Endothelial cell of umbilical vein (primary cell): ENCODE measurements at places on chromosomes 6 and 20. TPM values are rescaled to one million over a fixed set of nuclear protein-coding genes. Genes with fewer than 3 reads are reported as not detected.
A peak's percentile ranks its signal among the peaks of the same experiment; 100 is the strongest.

Gene COX7A2
- total RNA-seq, result 426 and 455 TPM in 2 replicates

Gene SDC4
- 28.7 and 32.0 TPM in 2 replicates for total RNA-seq

Gene HLA-DQB1
- not detected in 2 replicates for total RNA-seq

GRCh38 chr6:139290787-139291311 is 949 bp downstream of the TXLNB start:
- peak; percentile 79 for DNase-seq

DNA sequence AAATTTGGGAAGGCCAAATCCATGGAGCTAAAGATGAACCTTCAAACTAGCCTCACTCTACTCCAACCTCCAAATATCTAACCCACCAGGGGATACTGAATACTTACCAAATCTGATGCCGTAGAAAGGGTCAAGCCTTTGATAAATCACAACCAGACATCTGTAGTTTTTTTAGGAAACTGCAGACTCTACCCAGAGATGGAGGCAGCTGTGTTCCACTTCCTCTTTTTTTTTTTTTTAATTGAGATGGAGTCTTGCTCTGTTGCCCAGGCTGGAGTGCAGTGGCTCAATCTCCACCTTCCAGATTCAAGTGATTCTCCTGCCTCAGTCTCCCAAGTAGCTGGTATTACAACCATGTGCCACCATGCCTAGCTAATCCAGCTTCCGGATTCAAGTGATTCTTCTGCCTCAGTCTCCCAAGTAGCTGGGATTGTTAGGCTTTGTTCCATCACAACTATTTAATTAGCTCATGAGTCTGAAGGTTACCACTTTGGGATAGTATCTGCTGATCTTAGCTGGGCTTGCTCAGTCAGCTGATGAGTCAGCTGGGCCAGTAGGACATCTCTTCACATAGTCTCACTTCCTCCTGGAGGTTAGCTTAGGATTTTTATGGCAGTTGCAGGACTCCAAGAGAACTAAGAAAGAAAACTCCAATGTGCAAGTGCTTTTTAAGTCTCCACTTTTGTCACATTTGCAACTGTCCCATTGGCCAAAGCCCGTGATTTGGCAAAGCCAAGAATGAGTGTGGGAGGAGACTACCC is 13.3 kb downstream of the FRK start:
- no peak for DNase-seq

DNA sequence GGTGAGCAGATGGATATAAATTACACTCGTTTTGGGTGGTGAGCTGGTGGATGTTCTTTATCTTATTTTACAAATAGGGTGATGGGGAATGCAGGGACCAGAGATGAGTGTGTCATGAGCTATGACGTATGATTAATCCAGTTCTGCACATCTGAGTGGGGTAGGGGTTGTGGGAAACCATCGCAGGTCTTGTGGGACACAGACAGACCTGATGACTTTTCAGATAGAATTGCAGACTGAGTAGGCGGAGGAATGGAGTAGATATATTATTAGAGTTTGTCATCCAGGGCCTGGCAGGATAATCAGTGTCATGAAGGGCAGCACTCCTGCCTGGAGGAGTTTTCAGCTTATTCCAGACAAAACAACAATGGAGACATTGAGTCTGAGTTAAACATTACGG is 12.9 kb upstream of the DSP start:
- no peak for DNase-seq

Gene TP53TG5
- not detected in 2 replicates for total RNA-seq

DNA sequence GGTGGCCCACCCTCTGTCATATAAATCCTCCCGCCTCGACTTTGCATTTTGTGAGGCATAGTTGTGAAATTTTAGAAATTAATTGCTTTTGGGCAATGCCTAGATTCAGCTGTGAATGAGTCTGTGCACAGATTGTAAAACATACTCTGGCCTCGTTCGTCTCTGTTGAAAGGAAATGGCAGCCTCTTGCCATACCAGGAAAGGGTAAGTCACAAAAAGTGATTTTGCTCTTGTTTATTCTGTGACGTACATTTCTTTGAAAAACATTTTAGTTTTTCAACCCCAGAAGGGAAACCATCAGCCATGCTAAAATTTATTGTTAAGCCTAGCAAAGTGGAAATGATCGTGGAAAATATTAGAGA is 15.3 kb upstream of the EXOC2 start:
- DNase-seq, result peak; percentile 62

DNA sequence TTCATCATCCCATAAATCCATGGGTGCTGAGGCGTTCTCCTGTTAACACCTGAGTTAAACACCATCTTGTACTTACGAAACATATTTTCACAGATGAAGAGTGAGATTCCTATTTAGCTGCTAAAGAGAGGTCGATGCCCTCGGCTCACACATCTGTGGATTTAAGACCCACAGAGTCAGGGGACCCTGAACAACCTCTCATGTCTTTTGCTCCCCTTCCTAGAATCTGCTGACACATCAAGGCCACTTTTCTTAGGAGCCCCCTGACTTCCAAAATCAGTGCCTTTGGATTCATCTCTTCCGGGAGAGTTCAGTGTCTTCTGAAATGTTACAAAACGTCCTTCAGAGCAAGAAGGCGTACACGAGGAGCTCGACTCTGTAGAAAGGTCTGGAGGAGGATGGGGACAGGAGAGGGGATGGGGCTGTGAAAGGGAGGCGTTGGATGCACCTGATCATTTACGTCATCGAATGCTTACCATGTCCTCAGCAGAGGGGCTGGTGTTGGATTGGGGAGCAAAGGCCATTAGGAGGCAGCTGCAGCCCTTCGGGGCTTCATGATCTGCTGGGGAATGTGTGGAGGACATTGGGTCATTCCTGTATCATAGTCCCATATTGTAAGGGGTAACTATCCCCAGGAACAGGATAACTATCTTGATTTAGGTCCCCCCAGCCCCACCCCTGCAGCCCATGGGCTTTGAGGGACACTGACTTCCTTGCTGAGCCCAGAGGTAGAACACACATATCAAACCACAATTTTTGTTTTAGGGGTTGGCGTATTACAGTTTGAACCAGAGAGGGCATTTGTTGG is 22.9 kb downstream of the BANF2 start:
- DNase-seq, result no peak

DNA sequence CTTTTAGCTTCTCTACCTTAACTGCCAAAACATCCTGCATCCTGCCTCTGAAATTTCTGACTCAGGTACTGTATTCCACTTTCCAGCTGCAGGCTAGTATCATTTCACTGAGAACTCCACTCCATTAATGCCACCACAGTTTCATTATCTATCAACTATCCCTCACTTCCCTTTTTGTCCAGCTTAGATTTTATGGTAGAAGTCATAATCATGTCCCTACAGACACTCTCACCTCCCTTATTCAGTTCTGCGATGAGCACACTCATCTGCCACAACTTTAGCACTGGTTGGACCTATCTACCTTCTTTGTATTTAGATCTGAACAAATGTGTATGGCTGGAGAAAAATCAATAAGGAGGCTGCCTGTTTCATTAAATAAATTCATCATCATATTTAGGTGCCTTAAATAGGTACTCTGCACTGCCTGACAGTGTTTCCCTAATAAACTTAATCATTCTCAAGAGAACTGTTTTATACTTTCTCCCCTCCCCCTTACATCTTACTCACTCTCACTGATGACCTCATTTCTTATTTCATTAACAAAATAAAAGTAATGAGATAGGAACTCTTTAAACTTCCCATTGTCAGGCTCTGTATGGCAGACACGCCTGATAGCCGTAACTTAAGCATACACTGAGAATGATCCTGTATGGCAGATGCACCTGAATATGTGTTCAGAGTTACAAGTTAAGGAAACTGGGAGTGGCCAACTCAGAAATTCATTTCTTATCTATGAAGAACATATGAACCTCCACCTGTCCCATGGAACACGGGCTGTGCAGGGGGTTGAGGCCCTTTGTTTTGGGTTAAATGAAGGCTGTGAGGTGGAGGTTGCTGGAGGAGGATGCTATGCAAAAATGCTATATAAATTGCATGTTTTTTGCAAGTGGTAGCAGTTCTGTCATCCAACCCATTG is 95.3 kb upstream of the MAN1A1 start:
- DNase-seq, result no peak

GRCh38 chr6:158038291-158039177 is 56.9 kb downstream of the SYNJ2 start:
- no peak for DNase-seq

- DNase-seq, result no peak
These were observed 21.8 kb upstream of the AHI1 start for GRCh38 chr6:135519348-135519747.

Gene ARFGEF3
- 7.0 and 7.3 TPM in 2 replicates for total RNA-seq

Gene ZNF334
- total RNA-seq, result 0.30 and 1.6 TPM in 2 replicates

DNA sequence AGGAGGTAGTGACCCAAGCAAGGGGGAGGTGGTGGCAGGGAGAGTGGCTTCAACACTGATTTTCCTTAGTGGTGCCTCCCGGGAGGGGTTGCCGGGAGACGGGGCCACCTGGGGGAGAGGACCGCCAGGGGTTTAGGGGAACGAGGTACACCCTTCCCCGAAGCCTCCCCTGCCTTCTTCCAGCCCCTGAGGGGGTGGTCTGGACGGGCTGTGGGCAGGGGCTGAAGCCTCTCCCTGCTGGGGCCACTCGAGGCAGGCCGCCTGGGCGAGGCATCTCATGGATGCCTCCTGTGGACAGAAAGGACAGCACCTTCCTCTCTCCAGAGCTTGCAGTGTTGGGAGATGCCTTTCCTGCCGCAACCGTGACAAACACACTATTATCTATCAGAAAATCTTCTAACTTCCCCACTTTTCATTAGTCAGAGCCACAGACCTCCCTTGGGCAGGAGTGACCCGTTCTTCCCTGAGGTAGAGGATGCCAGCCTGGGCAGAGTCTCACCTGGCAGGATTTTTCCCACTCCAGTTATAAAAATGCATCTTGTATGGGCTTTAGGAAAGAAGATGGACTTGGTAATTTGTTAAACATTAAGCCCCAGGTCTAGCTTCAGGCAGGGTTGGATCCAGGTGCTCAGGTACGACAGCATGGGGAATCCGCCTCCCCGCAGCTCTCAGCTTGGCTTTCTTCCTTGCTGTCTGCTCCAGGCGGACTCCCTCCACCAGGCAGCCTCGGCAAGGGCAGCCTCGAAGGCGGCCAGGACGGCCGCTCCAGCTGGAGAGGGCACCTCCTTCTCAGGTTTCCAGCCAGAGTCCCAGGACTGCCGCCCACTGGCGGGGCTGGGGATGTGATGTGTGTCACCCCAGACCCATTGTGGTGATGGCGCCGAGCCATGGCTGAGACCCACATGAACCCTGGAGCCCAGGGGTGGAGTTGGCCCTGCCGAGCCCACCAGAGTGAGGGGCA is 11.0 kb downstream of the HRH3 start:
- no peak for DNase-seq

Gene OXT
- not detected in 2 replicates for total RNA-seq

- no peak for DNase-seq
These were observed 314.8 kb upstream of the QKI start for GRCh38 chr6:163099621-163100171.

DNA sequence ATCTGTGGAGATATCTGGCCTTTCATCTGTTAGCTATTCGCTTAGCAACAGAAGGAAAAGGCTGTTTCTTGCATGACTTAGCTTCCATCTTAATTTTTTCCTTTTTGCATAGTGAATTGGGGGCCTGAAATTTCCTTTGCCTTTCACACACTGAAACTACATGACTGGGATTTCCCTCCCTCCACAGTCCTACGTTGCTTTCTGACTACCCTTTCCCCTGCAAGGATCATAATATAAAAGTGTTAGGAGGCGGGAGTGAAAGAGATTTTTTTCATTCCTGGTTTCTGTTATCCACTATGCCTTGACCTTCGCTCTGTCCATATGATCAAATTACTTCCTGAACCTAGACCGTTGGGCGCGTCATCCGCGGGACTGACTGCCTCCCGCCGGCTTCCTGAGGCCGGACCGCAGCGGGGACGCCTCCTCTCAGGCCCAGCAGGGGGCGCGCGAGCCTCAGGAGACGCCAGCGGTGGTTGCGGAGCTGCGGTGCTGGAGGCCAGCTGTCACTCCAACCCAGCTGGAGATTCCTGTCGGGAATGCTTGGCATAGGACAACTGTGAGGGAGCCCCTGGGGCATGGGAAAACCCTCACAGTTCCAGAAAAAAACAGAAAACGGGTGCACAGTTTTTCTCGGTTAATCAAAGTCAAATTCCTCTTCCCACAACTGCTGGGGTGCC is 55.6 kb downstream of the MEP1A start:
- peak; percentile 82 for DNase-seq

GRCh38 chr6:154197196-154197860 is 158.3 kb downstream of the OPRM1 start:
- no peak for DNase-seq

Gene C6orf118
- total RNA-seq, result not detected in 2 replicates

DNA sequence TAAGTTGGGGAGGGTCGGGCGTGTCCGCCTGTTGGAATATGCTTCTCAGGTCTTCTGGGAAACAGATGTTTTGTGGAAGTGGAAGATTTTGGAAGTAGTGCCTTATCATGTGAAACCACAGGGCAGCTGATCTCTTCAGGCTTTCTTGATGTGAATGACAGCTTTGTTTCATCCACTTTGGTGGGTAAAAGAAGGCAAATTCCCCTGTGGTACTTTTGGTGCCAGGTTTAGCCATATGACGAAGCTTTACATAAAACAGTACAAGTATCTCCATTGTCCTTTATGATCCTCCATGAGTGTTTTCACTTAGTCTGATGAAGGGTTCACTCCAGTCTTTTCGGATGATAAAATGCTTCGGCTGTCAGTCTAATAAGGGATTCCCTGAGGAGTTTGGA is 4.6 kb downstream of the IRF4 start:
- no peak for DNase-seq

Gene VWA7
- total RNA-seq, result 0.25 and 0.51 TPM in 2 replicates

GRCh38 chr6:69668916-69669315 is 127.9 kb downstream of the LMBRD1 start:
- no peak for DNase-seq
